ENCODE measurements at places on chromosomes 2 and 18.

DNA sequence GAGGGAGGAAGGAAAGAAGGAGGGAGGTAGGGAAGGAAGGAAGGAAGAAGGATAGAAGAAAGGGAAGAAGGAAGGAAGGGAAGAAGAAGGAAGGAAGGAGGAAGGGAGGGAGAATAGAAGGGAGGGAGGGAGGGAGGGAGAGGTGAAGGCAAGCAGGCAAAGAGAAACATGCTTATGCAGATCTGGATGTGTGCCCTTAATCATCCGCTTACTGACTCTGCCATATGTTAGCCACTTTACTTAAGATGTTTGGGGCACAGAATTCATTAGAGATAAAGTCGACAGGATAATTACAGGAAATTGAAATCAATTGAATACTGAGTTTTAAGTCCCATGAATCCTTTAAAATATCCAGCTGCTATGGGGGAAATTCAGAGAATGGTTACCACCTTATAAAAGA lies 334.2 kb downstream of the GRB14 start:
- no peak for DNase-seq

GRCh38 chr2:55133467-55134315 lies 83.4 kb upstream of the RTN4 start:
- DNase-seq, result peak; percentile 37

GRCh38 chr2:26122630-26123029 lies 50.3 kb upstream of the GAREM2 start:
- no peak for DNase-seq

- no peak for DNase-seq
Observed at GRCh38 chr18:69239849-69240674, 160.6 kb upstream of the DOK6 start.

- no peak for DNase-seq
Observed at GRCh38 chr18:23825978-23826405, 136.7 kb downstream of the LAMA3 start.

GRCh38 chr2:108320326-108320922 lies 31.7 kb downstream of the SULT1C2 start:
- no peak for DNase-seq

- no peak for DNase-seq
Observed at GRCh38 chr2:128594651-128594910, 275.9 kb upstream of the HS6ST1 start.

DNA sequence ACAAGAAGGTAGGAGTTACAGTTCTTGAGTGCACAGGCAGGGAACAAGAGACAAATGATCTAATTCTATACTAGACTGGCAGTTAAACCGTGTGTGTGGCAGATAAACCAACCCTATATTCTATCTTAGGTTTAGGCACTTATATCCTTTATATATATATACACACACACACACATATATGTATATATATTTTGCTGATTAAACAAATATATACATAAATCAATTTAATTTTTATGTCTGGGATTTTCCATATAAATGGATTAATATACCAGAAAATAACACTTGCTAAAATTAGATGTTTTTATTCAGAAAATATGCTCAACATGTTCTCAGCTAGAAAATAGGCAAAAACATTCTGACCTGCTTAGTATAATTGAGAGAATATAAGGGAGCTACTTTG lies 887.9 kb upstream of the KLHL29 start:
- DNase-seq, result no peak

DNA sequence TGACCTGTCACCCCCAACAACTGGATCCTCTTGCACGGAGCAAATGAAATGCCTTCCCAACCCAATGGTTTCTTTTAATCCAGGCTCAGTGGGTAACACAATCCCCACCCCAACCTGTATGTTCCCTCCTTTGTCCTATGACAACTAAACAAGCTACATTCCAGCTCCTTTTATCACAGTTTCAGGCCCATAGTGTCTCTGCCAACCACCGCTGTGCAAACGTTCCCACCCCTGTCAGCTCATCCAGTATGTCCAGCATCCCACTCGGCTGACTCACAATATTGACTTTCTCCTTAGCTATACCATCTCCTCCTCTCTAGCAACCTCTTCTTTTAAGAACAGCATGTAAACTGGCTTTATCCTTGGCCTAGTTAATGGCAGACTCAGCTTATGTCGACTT lies 117.9 kb upstream of the PPP1CB start:
- no peak for DNase-seq

DNA sequence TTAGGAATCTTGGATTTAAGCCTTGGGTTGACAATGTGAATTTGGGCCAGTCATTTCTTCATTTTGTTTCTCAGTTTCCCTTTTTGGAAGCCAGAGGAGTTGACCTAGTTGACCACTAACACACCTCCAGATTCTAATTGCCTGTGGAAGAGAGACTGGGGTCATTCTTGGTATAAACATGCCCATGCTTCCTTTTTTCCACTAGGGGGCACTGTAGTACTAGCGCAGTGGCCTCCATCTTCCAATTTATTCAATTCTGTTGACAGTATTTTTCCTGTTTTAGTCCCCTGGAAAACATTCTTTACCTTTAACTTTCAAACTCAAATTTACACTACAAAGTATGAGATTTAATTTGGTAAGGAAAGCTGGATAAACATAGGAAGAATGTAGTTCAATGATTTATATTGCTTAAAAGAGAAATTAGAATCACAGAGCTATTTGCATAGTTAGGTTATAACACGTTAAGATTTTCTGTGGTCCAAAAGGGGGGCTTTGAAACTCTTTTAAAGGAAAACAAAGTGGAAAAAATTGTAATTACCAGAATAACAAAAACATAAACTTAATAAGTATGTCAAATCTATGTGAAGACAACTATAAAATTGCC lies 57.5 kb upstream of the AGPS start:
- no peak for DNase-seq

- DNase-seq, result peak; percentile 89
Observed at GRCh38 chr2:195477248-195477995, 179.6 kb upstream of the SLC39A10 start.

DNA sequence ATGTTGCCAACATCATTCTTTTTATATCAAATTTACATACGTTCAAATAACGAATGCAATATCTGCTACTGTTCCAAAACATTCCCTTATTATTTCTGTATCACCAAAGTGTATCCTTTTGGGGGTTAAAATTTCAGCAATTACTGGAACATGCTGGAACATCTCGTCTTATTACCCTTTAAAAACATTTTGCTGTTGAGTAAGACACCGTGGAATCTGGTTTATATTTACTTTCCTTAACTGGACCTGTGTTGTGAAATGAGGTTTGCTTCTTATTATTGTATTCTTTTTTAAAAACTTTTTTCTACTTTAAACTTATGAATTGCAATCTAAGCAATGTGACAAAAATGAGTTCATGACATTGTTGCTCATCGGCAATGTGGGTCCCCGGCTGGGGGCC lies 87.4 kb upstream of the PTPRM start:
- DNase-seq, result no peak

DNA sequence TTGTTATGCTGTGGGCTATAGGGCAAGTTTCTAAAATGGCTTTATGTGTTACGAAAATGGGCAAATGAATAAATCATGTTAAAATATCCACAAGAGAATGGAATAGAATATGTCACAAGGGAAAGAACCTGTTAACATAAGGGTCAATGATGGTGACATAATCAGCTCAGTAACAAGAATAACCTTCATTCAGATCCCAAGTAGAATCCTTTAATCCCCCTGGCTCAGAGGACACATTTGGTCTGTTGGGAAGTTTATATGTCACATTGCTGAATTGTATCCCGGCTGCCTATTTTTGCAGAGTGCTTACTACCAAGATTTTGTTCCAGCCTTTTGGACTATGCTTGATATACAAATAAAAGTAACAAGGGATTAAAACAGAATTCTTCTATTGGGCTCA lies 13.1 kb upstream of the LGALSL start:
- no peak for DNase-seq

DNA sequence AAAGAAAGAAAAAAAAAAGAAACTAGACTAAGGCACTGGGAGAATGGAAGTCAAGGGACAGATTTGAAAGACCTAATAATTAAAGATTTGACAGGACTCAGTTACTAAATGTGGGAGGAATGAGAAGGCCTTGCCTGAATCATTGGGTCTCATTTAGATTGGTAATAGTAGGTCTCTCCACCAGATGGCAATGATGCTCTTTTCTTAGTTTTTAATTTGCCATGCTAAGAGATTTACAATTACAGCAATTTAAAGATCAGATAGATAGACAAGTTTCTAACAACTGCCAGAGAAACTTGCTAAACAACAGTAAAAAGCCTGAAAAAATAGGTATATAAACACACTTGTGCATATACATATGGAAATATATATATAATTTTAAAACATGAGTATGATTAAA lies 153.0 kb downstream of the TMEM247 start:
- DNase-seq, result peak; percentile 42

DNA sequence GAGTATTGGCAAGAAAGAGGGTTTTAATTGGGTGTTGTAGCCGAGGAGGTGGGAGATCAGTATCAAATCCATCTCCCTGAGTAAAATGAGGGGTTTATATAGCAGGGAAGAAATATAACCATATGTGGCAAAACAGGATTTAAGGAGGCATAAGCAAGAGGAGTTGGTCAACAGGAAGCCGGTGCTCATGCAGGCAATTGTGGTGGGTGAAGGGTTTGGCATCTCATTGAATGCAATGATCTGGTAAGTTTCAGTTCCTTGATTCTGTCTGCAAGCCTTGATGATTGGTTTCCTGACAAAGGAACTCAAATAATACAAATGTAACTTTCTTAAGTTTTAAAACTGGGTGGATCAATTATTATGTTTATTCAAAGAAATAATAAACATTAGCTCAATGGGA lies 564.4 kb upstream of the LINC00305 start:
- no peak for DNase-seq

DNA sequence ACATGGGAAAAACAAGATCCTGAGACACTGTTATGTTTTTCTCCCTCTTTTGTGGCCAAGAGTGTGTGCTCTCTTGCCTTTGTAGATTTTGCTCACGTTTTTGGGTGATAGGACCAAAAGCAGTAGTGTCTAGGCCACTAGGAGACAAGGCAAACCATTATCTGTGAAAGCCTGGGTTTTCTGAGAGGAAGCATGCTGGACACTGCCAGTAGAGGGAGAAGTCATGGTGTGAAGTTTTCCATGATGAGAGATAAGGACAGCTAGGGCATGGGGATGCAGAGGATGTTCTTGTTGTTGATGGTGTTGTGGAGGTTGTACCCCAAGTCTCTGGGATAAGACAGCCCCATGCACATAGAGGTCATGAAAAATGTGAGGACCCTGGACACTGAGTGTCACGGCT lies 285.3 kb downstream of the SOX11 start:
- DNase-seq, result no peak

DNA sequence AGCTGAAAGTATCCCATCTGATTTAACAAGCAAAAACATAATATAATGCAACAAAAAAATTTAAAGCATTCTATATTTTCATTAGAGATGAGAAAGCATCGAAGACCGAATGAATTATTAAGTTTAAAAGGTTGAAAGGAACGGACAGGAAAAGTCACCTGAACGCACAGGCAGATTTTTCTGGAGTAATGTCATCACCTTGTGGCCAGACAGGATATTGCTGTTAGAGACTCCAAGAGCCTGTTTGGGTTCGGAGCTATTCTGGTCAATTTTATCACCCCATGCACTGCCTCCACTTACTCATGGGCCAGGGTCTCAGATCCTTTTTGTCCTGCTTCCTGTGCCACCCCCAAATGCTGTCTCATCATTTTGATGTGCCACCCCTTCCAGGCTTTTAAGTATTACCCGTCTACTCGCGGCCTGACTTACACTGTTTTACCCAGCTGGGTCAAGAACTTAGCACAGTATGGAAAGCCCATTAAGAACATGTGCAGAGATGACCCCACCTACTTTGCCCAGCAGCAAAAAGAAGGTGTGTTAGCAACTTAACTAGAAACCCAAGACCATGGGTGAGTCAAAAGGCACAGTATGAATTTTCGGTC lies 27.3 kb downstream of the GKN2 start:
- peak; percentile 30 for DNase-seq

DNA sequence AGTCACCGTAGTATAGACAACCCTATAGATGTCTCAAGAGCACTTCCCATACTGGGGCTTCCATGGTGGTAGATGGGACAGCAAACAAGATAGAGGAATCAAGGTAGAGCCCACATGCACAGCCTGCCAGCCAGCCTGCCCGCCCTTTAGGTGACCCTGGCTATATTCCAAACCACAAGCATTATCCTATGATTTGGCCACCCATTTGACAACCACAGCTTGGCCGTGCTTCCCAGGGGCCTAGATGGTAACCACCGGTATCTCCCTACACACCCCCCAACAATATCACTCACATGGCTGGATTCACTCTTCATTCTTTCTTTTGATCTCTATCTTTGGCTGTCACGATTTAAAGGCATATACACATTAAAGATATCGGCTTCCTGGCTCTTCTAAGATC lies 85.3 kb downstream of the CDK15 start:
- DNase-seq, result no peak

DNA sequence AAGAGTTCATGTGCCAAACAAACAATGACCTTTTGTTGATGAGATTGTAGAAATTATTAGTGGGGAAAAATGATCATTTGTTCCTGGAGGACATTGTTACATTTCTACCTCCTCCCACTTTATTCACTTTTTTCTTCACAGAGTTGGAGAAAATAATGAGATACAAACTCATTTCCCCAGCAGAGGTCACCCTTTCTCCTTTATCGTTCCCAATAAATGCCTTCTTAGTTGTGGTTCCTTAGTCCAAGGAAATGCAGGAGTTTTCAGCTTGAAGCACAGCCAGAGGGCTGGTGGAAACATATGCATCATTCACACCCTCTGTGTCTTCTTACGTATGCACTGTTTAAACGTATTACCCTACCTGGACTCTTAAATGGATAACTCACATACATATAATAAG lies 108.8 kb downstream of the SLC4A3 start:
- DNase-seq, result peak; percentile 2

GRCh38 chr2:10489842-10490555 lies 41.9 kb upstream of the ODC1 start:
- no peak for DNase-seq

- DNase-seq, result no peak
Observed at GRCh38 chr2:45224321-45224992, 215.2 kb upstream of the SIX2 start.

GRCh38 chr2:208386541-208386940 lies 20.1 kb upstream of the PTH2R start:
- no peak for DNase-seq

Measured in T-helper 2 cell (primary cell).